Camera-type eye (tissue), 1 donor: ENCODE measurements at places on chromosomes 12 and 14. TPM values are rescaled to one million over a fixed set of nuclear protein-coding genes. Genes with fewer than 3 reads are reported as not detected.

ZDHHC22 gene
- total RNA-seq = 5.6 TPM

AQP6 gene
- 1.9 TPM for total RNA-seq

GLIPR1L1 gene
- not detected for total RNA-seq

KERA gene
- total RNA-seq = 52.3 TPM

FITM1 gene
- total RNA-seq = 11.4 TPM

CYP27B1 gene
- 1.6 TPM for total RNA-seq
